Heart left ventricle (tissue), 16 donors: ENCODE measurements at places on chromosomes 16 and 17. TPM values are rescaled to one million over a fixed set of nuclear protein-coding genes. Genes with fewer than 3 reads are reported as not detected.

DNA sequence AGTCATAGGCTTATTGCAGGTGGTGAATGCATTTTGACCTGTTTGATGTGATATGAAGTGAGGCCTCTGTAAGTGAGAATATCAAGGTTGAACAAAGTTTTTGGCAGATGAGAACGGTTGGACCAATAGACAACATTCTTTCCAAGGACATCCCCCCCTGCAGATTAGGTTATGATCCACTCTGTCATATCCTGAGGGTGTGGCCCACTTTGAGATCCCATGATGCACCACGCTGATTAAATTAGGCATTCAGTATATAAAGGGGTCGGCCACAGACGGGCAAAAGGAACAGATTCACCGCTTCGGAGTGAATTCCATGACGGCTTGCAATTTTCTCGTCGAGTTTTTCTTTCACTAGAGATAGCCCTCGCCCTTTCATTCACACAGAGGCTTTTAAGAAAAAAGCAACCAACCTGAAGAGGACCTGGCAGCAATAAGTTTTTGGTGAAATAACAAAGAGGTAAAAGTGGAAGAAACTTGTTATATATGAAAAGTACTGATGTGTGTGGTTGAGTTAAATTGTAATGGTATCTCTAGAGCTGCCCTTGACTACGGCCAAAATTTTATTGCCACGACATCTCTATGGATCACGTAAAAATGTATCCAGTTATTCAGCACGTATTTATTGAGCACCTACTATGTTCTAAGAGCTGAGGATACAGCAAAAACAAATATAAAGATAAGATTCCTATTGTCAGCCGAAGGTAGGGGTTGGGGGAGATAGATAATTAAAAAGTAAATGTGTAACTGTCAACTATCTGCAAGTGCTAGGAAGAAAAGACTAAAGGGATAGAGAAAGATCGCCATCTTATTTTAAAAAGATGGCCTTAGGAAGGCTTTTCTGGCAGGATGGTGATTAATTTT lies 1.7 kb upstream of the RBBP6 start:
- H3K4me3 ChIP-seq = no peak overlapping the region

GRCh38 chr16:75593825-75594820 lies 27.9 kb downstream of the GABARAPL2 start:
- H3K27me3 ChIP-seq = no peaks in the 10 kb centered on the region
- peaks cover 31% of the 10 kb centered on the region for H3K36me3 ChIP-seq
- peak overlapping the region; percentile 47 for H3K27ac ChIP-seq
- DNase-seq = no peak

GRCh38 chr16:79697562-79698112 lies 97.1 kb upstream of the MAF start:
- no peaks in the 10 kb centered on the region for H3K36me3 ChIP-seq
- no peak overlapping the region for H3K4me3 ChIP-seq
- DNase-seq = no peak
- peaks cover 7% of the 10 kb centered on the region for H3K4me1 ChIP-seq
- no peaks in the 10 kb centered on the region for H3K27me3 ChIP-seq

- peaks cover 17% of the 10 kb centered on the region for H3K27me3 ChIP-seq
- H3K27ac ChIP-seq = no peak overlapping the region
- no peak overlapping the region for H3K4me3 ChIP-seq
- no peaks in the 10 kb centered on the region for H3K4me1 ChIP-seq
- DNase-seq = no peak
Measured at GRCh38 chr16:50428116-50428515, 59.3 kb upstream of the BRD7 start.

The RNF135 gene
- total RNA-seq = 19.1 TPM
